Activated CD4-positive, alpha-beta T cell treated with anti-CD3 and anti-CD28 coated beads, Interleukin-2, amount 50 U/mL, for 24 hours (primary cell): ENCODE measurements at places on chromosomes 4 and X.

- DNase-seq, result no peak
These were observed 330.4 kb upstream of the NWD2 start for GRCh38 chr4:36914106-36914505.

GRCh38 chr4:158995965-158996364, 106.9 kb upstream of the RAPGEF2 start:
- no peak for DNase-seq

- no peak for DNase-seq
These were observed 350.9 kb downstream of the PCDH18 start for GRCh38 chr4:137181293-137181899.

DNA sequence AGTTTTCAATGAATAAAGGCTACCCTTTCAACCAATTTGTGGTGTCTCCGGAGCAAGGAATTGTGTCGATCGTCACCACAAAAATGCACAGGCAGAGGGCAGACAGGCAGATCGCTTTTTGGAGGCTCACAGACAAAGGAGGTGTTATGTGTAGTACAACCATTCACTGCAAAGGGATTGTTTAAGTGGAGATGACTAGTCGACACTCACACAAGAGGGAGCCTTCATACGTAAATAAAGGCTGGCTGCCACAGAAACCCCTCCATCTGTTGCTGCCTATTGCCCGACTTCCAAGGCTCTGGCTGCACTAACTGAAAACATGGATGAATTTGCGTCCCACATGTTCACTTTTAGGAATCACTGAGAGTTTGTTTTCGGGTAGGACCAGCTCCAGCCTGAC, 281.1 kb downstream of the NKX6-1 start:
- DNase-seq, result no peak

- DNase-seq, result no peak
These were observed 7.1 kb upstream of the C4orf54 start for GRCh38 chr4:99664716-99665115.

- no peak for DNase-seq
These were observed 73.3 kb downstream of the TASL start for GRCh38 chrX:30504309-30504708.

DNA sequence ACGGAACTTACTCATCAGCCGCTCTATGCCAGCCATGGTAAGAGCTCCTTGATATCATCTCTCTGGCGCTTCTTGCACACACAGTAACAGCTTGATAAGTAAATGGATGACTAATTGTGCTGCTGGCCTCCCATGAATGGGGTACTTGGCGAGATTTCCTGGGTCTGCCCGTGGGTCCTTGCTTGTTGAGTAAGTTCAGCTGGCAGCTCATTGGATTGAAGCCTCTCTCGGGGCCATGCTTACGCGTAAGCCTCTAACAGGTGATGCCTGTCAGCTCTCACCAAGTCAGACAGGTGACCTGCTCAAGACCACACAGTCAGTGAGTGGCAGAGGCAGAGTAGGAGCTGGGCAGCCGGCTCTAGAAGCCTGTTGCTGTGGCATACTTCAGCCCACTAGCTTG, 7.7 kb downstream of the NSG1 start:
- no peak for DNase-seq

GRCh38 chrX:15686818-15687685, 22.4 kb upstream of the CLTRN start:
- DNase-seq, result peak; percentile 5

GRCh38 chrX:48737213-48737938, 24.2 kb upstream of the GLOD5 start:
- peak; percentile 50 for DNase-seq

- DNase-seq, result no peak
These were observed 7.5 kb upstream of the SPINK2 start for GRCh38 chr4:56828784-56829535.

GRCh38 chr4:14264437-14264836, 636.9 kb upstream of the BOD1L1 start:
- DNase-seq, result no peak

DNA sequence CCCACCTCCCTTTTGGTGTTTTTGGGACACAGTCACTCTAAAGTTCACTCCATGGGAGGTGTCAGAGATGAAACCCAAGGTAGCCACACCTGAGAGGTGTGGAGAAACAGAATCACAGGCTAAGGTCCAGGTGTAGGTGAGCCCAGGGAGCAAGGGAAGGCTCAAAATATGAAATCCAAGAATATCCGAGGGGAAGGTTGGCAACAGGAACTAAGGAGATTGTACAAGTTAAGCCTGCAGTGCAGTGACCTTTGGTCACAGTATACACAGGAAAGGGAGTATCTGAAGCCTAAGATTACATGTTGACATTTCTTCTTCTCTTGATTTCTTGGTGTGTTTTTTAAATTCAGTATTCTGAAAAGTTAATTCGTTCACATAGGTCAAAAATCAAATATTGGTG, 46.5 kb downstream of the PHF8 start:
- DNase-seq, result no peak

GRCh38 chrX:134999469-134999868, 8.7 kb downstream of the SMIM10 start:
- DNase-seq, result no peak

- DNase-seq, result no peak
These were observed 3.2 kb upstream of the CCKAR start for GRCh38 chr4:26493461-26493860.

GRCh38 chrX:129845616-129846190, 2.0 kb upstream of the ZDHHC9 start:
- no peak for DNase-seq

DNA sequence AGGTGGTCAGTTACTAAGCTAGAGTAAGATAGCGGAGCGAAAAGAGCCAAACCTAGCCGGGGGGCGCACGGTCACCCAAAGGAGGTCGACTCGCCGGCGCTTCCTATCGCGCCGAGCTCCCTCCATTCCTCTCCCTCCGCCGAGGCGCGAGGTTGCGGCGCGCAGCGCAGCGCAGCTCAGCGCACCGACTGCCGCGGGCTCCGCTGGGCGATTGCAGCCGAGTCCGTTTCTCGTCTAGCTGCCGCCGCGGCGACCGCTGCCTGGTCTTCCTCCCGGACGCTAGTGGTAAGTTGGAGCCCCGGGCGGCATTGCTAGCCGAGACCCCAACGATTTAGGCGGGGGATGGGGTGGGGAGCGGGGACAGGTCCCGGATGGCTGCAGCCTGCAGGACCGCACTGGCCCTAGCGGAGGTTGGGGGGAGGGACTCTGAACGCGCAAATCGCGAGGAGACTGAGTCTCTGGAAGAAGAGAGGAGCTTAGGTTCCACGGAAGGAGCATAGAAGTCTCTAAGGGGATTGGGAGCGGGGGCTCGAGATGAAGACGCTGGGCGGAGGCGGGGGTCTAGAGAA, 573 bp downstream of the HTR2C start:
- DNase-seq, result no peak

- no peak for DNase-seq
These were observed 18.4 kb downstream of the SLC38A5 start for GRCh38 chrX:48451708-48452107.

DNA sequence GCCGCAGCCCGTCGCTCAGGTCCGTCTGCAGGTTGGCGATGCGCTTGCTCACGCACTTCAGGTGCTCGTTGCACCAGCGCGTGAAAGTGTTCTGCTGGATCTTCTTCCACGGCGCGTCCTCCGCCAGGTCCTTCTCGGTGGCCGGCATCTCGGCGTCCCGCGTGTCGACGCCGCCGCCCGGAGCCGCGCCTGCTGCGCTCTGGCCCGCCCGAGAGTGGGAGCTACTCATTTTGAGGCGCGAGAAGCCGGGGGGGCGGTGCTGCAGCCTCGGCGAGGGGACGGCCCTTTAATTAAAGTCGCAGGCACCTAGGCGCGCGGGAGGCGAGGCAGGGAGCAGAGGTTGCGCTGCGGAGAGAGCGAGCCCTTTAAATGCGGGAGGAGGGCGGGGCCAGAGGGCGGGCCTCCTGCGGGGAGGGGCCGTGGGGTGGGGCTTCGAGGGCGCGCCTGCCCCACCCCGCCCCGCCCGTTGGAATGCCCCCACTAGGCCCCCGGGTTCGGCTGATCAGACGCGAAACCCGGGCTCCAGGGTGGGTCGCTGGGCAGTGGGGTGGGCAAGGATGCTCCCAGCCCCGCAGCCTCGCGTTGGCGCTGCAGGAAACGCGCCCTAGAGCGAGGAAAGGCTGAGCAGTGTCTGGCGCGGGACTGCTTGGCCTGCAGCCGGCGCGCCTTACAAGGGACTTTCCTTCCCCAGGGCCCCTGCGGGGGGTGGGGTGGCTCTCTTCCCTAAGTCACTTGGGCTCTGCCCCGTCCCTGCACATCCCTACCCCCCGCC, 3.2 kb downstream of the FLNA start:
- peak; percentile 87 for DNase-seq

DNA sequence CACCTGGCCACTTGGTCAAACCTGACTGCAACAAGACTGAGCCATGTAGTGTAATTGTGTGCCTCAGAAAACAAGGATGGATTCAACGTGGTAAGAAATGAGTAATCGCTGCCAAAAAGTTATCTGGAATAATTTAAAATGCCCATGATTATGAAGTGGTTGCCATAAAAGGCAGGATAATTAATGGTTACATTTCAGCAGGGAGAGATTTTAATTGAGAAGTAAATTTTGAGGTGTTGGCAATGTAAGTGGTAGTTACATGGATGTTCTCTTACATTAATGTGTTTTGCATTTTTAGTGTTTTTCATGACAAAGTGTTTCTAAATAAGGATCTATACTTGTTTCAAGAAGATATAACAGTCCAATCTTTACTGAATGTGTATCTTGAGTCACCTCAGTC, 15.7 kb downstream of the HAUS3 start:
- no peak for DNase-seq

DNA sequence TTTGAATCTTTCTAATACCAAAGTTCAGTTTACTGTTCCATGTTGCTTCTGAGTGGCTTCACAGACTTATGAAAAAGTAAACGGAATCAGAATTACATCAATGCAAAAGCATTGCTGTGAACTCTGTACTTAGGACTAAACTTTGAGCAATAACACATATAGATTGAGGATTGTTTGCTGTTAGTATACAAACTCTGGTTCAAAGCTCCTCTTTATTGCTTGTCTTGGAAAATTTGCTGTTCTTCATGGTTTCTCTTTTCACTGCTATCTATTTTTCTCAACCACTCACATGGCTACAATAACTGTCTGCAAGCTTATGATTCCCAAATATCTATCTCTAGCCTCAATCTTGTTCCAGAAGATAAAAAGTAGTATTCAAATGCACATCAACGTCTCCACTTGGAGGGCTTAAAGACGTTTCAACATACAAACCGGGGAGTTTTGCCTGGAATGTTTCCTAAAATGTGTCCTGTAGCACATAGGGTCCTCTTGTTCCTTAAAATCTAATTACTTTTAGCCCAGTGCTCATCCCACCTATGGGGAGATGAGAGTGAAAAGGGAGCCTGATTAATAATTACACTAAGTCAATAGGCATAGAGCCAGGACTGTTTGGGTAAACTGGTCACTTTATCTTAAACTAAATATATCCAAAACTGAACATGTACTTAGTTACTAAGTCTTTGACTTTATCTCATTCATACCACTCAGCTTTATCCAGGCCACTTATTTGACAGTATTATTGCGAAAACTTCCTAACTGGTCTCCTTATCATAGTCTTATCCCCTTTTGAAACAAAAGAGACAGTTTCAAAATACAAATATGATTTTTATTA, 3.6 kb upstream of the AFP start:
- no peak for DNase-seq

DNA sequence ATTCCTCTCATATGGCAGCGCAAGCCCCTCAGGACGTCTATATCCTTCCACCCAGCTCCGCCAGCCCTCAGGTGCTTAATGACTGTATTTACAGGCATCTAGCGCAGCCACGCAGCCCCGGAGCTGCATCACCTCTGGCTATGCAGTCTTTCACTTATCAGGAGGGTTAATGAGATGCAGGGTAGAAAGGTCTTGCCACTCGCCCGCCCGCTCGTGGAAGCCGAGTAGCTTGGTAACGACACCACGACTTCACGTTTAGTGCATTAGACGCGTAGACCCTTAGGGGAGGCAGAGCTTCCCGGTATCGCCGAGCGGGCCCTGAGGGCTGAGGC, 1.5 kb upstream of the SLC16A2 start:
- DNase-seq, result no peak

- DNase-seq, result no peak
These were observed 1.0 kb upstream of the RNF150 start for GRCh38 chr4:141133999-141134995.

- peak; percentile 26 for DNase-seq
These were observed 56.3 kb downstream of the MSN start for GRCh38 chrX:65723706-65724105.

DNA sequence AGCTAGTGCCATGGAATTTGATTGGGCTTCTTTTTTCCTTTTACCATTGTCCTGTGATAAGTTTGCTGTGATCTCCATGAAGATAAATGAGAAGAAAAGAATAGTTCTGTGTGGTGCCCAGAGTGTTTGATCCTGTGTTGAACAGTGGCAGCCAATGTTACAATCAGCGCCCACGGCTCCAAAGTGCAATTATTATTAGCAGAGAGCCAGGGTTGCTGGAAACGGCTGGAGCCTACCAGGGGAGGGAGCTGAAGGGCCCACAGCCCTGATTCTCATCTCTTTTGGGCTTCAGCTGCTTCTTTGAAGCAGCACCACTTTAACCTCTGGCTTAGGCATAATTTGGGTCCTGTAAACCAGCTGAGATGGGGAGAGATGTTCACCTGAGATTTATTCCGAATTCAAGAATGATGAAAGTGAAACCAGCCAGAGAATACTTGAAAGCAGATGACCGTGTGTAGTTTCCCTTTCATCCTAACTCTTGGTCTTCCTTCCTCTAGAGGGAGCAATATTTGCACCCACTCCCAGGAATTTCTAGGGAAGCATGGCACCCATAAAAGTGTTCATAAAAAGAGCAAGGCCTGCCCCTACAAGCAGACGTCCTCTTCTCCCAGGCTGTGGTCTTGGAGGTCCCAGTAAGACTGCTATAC, 298.3 kb downstream of the EVC2 start:
- no peak for DNase-seq

- no peak for DNase-seq
These were observed 22.2 kb downstream of the CYBB start for GRCh38 chrX:37802028-37802427.

GRCh38 chr4:6989331-6989923, 53.7 kb upstream of the TADA2B start:
- no peak for DNase-seq

GRCh38 chr4:73836373-73837279, at the start of gene CXCL6:
Gene CXCL6 (plus strand): TSS chr4:73836678. CDS start chr4:73836751, 73 bp downstream.
- no peak for DNase-seq

DNA sequence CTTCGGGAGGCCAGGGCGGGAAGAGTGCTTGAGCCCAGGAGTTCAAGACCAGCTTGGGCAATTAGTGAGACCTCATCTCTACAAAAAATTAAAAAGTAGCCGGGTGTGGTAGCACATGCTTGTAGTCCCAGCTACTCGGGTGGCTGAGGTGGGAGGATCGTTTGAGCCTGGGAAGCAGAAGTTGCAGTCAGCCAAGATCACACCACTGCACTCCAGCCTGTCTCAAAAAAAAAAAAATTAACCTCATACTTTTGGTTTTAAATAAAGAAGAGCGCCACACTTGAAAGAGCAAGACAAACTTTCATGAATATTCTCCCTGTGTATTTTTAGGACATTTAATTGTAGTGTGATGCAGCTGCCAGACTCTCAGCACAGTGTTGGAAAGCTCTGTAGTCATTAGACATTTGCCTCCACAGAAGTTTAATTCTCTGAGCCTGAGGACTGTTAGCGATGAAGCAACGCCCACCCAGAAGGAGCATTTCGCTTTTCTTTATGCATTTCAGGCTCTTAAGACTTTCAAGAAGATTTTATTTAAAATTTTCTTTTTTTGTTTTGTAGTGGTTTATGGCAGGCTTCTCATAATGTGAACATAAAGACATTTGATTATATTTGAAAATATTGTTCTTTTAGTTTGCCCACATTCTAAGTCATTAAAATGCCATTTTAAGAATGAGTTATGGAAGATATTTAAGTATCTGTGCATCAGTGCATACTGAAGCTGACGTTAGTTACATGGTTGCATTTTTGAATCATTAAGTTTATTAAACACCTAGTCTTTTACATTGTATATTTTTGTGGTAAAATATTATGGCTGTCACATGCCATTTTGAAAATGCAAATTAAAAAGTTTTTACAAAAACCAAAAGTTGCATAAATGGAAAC, 45.8 kb downstream of the DCLK2 start:
- DNase-seq, result no peak
